ENCODE measurements at places on chromosomes 12 and 14. TPM values are rescaled to one million over a fixed set of nuclear protein-coding genes. Genes with fewer than 3 reads are reported as not detected.

Gene ARF6
- 58.1 TPM for total RNA-seq

GRCh38 chr14:95126906-95127530, 30.3 kb downstream of the DICER1 start:
- no peak for DNase-seq

GRCh38 chr12:70150230-70150629, 93.0 kb upstream of the CNOT2 start:
- no peak for DNase-seq

Gene OR6C2
- total RNA-seq, result not detected

All from M059J (cell line).